ENCODE measurements at places on chromosomes 4 and X.

GRCh38 chr4:41792166-41792565 is 43.6 kb upstream of the PHOX2B start:
- no peaks in the 10 kb centered on the region for H3K36me3 ChIP-seq
- H3K27ac ChIP-seq = no peak overlapping the region
- no peak overlapping the region for H3K4me3 ChIP-seq

DNA sequence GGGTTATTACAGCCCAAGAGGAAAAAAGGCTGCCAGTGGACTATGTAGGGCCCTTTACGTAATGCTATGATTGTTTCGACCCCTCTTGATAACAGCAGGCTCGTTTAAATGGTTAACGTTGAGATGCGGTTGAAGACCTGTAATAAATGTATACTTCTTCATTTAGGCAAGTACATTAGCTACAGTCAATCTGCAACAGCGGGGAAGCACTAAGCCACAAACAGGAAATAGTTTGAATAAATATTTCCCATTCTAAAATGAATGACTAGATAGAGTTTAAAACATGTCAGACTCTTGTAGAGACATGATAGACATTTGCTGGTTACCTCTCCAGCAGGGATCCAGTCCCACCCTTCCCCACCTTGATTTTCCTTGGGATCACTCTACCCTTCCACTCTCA is 38.1 kb upstream of the STIM2 start:
- DNase-seq = no peak
- H3K36me3 ChIP-seq = no peaks in the 10 kb centered on the region
- H3K27me3 ChIP-seq = no peaks in the 10 kb centered on the region
- no peak overlapping the region for H3K27ac ChIP-seq
- peaks cover 6% of the 10 kb centered on the region for H3K4me1 ChIP-seq

- DNase-seq = no peak
- no peak overlapping the region for H3K4me3 ChIP-seq
- H3K4me1 ChIP-seq = peaks cover 14% of the 10 kb centered on the region
- no peaks in the 10 kb centered on the region for H3K27me3 ChIP-seq
- H3K27ac ChIP-seq = no peak overlapping the region
- no peaks in the 10 kb centered on the region for H3K36me3 ChIP-seq
Observed at GRCh38 chrX:77009691-77010090, 437.5 kb upstream of the FGF16 start.

DNA sequence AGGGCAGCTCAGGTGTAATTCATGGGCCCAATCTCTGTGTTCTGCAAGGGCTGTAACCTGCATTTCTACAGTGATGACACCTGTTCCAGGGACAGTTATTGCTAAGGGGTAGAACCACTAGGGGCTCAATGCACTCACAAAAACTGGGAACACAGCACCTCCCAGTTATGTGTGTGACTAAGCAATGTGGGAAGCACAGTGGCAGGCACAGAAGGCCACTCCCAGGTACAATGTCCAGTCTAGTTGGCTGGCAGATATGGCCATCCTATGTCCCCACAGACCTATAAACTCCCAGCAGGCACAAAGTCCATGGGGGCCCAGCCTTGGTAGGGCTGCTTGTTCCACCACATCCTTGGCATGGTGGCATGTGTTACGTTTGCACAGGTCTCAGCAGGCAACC is 25.7 kb downstream of the CXCL13 start:
- no peak overlapping the region for H3K27ac ChIP-seq
- H3K27me3 ChIP-seq = no peaks in the 10 kb centered on the region
- H3K4me1 ChIP-seq = no peaks in the 10 kb centered on the region
- no peak for DNase-seq
- H3K36me3 ChIP-seq = no peaks in the 10 kb centered on the region
- no peak overlapping the region for H3K4me3 ChIP-seq

DNA sequence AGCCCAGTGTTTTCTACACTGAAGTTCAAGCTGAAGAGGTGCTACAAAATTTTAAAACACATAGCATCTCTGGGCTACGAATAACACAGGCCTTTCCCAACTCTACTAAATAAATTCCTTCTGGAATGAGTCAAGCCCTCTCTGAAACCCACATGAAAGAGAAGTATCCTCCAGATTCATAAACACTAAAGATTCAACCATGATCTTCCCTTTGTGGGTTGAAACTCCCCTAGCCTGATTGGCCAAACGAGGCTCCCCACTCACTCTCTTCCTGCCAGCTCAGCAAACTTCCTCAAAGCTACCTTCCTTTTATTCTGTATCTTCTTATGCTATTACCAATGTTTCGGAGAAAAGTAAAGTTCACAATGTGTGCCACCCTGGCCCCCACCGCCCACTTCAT is 95.4 kb downstream of the NKX6-1 start:
- peaks cover 8% of the 10 kb centered on the region for H3K4me1 ChIP-seq
- DNase-seq = no peak
- H3K27me3 ChIP-seq = no peaks in the 10 kb centered on the region
- H3K4me3 ChIP-seq = no peak overlapping the region

- H3K4me3 ChIP-seq = no peak overlapping the region
- no peak overlapping the region for H3K27ac ChIP-seq
- no peaks in the 10 kb centered on the region for H3K4me1 ChIP-seq
- no peaks in the 10 kb centered on the region for H3K36me3 ChIP-seq
- no peak for DNase-seq
Observed at GRCh38 chr4:38213083-38213805, 253.0 kb downstream of the PTTG2 start.

GRCh38 chr4:173502282-173502681 is 27.7 kb downstream of the HAND2 start:
- no peak overlapping the region for H3K27ac ChIP-seq
- DNase-seq = no peak
- peaks cover 100% of the 10 kb centered on the region for H3K27me3 ChIP-seq
- no peaks in the 10 kb centered on the region for H3K4me1 ChIP-seq
- H3K4me3 ChIP-seq = no peak overlapping the region
- no peaks in the 10 kb centered on the region for H3K36me3 ChIP-seq

DNA sequence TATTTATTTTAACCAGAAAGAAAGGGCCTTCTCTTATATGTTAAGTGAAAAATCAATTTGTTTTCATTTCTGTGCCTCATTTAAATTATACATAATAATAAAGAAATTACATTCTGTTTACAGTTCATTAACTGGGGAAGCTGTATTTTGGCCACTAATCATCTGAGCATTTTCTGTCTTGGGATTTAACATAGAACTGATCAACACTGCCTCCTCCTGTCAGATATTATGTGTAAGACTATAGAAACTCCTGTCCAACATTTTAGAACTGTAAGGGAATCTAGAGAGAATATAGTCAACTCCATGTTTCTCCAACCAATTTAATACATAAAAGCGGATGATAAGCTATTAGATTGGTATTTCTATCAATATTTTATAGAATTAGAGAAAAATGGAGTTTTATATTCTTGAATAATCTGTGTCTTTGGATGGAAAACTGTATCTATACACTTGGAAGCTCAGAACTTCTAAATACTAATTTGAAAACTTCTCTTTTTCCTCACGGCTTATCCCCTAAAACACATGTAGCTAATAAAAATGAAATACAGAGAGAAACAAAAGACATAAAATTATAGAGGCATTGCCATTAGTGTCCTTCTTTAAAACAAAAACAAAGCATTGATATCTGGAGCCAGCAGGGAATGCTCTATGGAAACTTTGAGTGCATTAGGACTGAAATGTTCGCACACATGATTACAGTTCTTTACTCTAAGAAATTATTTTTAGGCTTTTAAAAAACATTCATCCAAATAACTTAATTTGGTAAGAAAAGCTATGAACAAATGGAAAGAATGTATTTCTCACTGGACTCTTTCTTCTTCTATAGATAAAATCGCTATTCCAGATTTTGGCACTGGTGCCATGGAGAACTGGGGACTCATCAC is 33.1 kb downstream of the ENPEP start:
- no peaks in the 10 kb centered on the region for H3K4me1 ChIP-seq
- H3K27ac ChIP-seq = no peak overlapping the region
- H3K27me3 ChIP-seq = no peaks in the 10 kb centered on the region
- peak; percentile 56 for DNase-seq

GRCh38 chrX:101370888-101371504 is 15.0 kb downstream of the BTK start:
- H3K27ac ChIP-seq = no peak overlapping the region
- H3K4me3 ChIP-seq = no peak overlapping the region
- no peak for DNase-seq
- H3K4me1 ChIP-seq = no peaks in the 10 kb centered on the region
- H3K36me3 ChIP-seq = no peaks in the 10 kb centered on the region
- H3K27me3 ChIP-seq = no peaks in the 10 kb centered on the region

- no peaks in the 10 kb centered on the region for H3K4me1 ChIP-seq
- H3K27ac ChIP-seq = no peak overlapping the region
- H3K36me3 ChIP-seq = no peaks in the 10 kb centered on the region
- H3K4me3 ChIP-seq = no peak overlapping the region
Observed at GRCh38 chrX:129768586-129769466, 10.9 kb upstream of the SASH3 start.

- H3K27ac ChIP-seq = no peak overlapping the region
- H3K4me3 ChIP-seq = no peak overlapping the region
- DNase-seq = no peak
Observed at GRCh38 chrX:119687661-119688413, 5.1 kb downstream of the SEPTIN6 start.

DNA sequence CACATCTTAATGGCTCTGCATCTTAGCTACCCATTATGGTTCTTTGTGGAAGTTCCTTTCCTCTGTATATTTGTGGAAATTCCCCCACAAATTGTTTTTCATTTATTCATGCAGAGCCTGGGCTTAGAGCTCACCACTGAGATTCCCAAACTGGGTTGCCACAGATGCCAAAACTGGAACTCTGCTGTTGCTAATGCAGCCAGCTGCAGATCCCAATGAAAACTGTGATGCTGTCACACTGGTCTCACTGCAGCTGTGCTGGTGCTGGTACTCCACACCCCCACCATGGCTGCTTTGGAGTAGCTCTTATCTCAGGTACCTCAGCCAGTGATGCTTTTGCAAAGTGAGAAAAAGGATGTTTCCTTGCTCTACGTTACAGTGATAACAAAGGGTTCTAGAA is 87.7 kb downstream of the DCK start:
- H3K27me3 ChIP-seq = no peaks in the 10 kb centered on the region
- no peak overlapping the region for H3K4me3 ChIP-seq
- H3K36me3 ChIP-seq = no peaks in the 10 kb centered on the region
- no peak overlapping the region for H3K27ac ChIP-seq

GRCh38 chrX:49915361-49916222 is 6.8 kb upstream of the CLCN5 start:
- peak; percentile 61 for DNase-seq
- H3K27ac ChIP-seq = no peak overlapping the region
- no peaks in the 10 kb centered on the region for H3K27me3 ChIP-seq
- no peaks in the 10 kb centered on the region for H3K36me3 ChIP-seq
- H3K4me3 ChIP-seq = no peak overlapping the region
- H3K4me1 ChIP-seq = no peaks in the 10 kb centered on the region

- H3K27ac ChIP-seq = peak overlapping the region; percentile 20
- H3K4me1 ChIP-seq = peaks cover 49% of the 10 kb centered on the region
- peak; percentile 56 for DNase-seq
- H3K4me3 ChIP-seq = no peak overlapping the region
- H3K27me3 ChIP-seq = no peaks in the 10 kb centered on the region
Observed at GRCh38 chr4:168812806-168813205, 197.2 kb downstream of the CBR4 start.

DNA sequence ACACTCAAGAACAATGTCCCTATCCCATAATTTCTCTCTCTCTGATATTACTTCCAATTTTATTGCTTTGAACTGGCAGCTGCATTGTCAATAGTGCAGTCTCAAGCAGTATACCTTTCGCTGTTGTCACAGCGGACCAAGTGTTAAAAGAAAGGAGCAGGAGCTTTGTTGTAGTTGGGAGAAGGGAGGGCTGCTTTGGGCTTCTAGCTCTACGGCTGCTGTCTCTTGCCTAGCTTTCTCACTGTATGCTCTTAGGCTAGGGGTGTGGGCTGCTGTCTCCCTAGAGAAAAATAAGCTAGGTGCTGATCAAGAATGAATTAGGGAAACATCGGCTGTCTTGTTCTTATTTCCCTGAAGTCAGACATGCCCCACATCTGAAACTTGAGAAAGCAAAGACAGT is 52.5 kb downstream of the TRPC5OS start:
- no peak overlapping the region for H3K27ac ChIP-seq
- no peaks in the 10 kb centered on the region for H3K36me3 ChIP-seq
- H3K4me3 ChIP-seq = peak overlapping the region; percentile 12
- peaks cover 30% of the 10 kb centered on the region for H3K4me1 ChIP-seq
- DNase-seq = peak; percentile 58

DNA sequence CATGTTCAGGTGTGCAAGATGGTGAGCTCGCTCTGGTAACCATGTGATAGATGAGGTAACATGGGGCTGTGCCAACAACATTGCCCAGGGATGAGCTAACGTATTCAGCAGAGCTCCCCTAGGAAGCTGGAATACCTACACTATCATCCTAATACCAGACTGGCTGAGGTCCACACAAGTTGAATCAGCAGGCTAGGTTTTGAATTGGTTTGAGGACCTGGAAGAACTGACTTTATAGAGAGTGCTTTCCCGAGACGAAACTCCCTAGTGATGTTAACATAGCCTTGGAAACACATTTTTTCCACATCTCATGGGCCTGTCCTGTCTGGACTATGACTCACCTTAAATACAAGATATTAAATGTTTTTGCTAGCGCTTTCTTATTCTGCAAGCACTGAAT is 56.7 kb downstream of the IGFBP7 start:
- H3K4me3 ChIP-seq = no peak overlapping the region
- no peaks in the 10 kb centered on the region for H3K27me3 ChIP-seq
- DNase-seq = no peak
- H3K36me3 ChIP-seq = no peaks in the 10 kb centered on the region
- no peaks in the 10 kb centered on the region for H3K4me1 ChIP-seq

DNA sequence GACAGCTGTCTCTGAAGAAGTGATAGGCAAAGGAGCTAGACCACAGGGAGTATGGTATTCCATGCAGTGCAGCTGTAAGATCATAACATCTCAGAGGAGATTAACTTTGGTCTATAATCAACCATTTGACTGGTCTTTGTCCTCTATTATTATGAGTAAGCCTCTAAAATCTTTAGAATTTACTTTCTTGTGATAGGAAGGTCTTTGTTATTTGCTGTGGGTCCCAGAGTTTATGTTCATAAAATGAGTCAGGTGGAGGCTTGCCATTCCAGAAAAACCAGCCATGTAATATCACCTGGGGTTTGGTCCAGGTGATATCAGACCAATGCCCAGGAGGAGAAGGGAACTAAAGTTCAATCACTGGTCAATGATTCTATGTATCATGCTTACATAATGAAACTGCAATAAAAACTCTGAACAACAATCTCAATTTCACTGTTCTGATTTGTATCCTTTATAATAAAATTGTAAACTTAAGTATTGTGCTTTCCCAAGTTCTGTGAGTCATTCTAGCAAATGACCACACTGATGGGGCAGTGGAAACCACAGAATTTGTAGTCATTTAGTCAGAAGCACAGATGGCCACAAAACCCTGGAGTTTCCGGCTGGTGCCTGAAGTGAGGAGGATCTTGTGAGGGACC is 239.6 kb upstream of the TRAM1L1 start:
- H3K27me3 ChIP-seq = no peaks in the 10 kb centered on the region
- H3K4me3 ChIP-seq = no peak overlapping the region
- no peak for DNase-seq
- no peaks in the 10 kb centered on the region for H3K36me3 ChIP-seq

- H3K27me3 ChIP-seq = no peaks in the 10 kb centered on the region
- H3K4me1 ChIP-seq = no peaks in the 10 kb centered on the region
- DNase-seq = no peak
- no peaks in the 10 kb centered on the region for H3K36me3 ChIP-seq
- no peak overlapping the region for H3K27ac ChIP-seq
Observed at GRCh38 chr4:158819942-158820786, 51.3 kb downstream of the FNIP2 start.

Measured in neural progenitor cell (in vitro differentiated cells).